ENCODE measurements at places on chromosomes 4 and X.

DNA sequence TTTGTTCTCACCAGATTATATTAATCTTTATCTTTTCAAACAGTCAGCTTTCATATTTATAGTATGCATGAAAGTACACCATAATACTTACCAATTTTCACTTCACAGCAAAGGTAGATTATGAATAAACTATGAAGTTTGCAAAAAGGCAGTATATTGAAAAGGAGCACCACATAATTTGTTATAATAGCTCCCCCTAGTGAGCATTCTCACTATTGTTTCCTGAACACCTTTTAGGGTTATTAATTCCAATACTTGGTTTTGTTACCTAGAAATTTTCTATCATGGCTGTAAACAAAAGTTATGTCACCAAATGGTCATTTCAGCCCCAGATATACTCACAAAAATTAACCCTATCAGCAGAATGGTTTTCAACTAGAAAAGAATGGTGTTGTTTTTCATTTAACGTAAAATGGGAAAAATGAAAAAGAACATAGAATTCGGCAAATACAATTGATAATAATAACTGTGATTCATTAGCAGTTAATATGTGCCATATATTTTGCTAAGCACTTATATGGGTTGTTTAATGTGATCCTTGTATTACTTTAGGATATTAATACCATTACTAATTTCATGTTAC lies 30.2 kb upstream of the NKX6-1 start:
- DNase-seq: no peak

- no peak for DNase-seq
Measured at GRCh38 chr4:156497486-156497885, 474.1 kb downstream of the PDGFC start.

- no peak for DNase-seq
Measured at GRCh38 chr4:186725469-186726425, 2.1 kb upstream of the FAT1 start.

DNA sequence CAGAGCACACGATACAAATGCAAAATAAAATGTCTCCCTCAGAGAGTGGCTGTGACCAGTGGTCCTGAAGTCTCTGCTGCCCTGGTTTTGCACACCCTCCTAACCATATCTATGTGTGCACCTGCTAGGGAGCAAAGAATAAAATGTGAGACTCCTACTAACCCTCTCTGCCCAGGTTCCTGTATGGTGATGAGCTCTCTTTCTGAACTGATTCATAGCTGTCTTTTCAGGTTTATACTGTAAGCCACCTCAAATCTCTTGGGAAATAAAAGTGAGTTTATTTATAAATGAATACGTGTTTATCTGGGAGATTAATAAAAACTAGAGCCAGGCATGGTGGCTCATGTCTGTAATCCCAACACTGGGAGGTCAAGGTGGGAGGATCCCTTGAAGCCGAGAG lies 126.0 kb upstream of the RBPJ start:
- no peak for DNase-seq

GRCh38 chr4:82599336-82599735 lies 37.5 kb upstream of the TMEM150C start:
- DNase-seq: no peak

DNA sequence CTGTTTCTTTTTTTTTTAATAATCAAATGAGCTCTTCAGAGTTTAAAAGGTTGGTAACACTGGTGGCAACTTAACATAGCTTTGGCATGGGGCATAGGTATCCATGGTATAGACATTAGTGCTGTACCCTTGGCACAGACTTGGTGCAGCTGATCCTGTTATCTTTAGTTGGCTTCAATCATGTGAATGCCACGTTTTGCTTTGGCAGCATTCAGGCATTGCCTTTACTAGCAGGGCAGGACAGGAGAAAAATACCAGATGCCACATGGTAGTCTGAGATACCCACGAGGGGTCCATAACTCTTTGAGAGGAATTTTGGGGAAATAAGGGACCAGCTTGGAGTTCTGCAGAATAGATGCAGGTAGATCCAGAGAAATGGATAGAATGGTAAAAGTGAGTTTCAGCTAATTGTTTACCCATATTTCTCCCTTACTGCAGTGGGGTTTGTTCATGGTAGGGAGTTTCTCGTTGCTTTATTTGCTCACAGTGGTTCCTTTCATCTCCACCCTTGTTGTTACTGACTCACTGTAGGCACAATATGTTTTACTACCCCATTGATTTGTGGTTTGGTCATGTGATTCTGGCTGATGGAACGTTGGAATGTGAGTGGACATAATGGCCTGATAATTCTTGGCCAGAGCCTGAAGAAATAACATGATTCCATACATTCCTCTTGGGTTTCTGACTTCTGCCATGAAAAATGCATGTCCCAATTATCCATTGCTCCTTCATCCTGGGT lies 342.7 kb downstream of the GLUD2 start:
- DNase-seq: no peak

GRCh38 chr4:2472187-2472586 lies 3.3 kb downstream of the RNF4 start:
- no peak for DNase-seq

DNA sequence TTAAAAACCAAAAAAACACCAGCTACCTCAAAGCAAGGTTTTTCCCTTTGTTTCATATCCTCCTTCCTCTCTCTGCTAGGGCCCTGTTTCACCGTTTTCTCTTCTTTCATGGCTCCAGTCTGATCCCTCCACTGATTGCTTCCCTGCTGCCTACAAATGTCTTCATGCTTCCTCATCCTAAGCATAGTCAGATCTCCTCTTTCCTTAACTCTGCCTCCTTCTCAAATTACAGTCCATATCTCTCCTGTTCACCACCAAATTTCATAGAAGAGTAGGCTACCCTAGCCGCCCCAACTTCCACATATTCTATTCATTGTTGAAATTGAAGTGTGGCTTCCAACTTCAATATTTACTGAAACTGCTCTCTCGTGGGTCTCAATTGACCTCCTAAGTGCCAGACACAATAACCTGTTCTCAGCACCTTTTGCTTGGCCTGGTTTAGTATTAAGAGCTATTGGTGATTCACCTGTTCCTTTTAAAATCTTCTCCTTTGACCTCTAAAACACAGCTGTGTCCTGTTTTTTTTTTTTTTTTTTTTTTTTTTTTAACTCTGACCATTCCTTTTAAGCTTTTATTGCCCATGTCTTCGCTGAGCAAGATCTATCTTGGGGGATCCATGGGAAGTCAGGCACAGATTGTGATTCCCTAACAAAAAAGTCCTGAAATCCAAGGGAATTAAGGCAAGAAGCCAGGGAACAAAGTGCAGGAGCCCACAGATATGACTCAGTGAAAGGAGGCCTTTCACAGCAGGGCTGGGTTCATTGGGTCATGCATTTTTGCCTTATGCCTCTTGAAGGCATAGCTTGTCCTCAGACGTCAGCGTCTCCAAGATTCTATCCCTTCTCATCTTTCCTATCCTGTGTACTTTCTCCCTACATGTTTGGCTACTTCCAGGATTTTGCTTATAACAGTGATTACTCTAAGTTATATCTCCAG lies 85.4 kb downstream of the RPS3A start:
- no peak for DNase-seq

- DNase-seq: no peak
Measured at GRCh38 chr4:185190306-185190856, 13.4 kb downstream of the CFAP97 start.

DNA sequence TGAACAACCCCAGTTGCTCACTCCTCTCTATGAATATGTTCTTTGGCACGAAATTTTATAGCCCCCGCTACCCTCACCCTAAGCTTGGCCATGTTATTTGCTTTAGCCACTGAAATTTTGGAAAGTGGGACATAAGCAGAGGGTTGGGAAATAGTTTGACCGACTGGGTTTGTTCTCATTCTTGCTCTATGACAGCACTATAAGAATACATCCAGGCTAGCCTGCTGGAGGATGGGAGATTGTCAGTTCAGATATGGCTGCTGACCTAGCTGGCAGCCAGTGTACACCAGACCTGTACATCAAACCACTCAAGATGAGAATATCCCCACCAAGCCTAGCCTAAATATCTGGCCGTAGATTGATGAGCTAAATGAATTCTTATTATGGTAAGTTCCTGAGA lies 298.1 kb downstream of the PDGFC start:
- no peak for DNase-seq

DNA sequence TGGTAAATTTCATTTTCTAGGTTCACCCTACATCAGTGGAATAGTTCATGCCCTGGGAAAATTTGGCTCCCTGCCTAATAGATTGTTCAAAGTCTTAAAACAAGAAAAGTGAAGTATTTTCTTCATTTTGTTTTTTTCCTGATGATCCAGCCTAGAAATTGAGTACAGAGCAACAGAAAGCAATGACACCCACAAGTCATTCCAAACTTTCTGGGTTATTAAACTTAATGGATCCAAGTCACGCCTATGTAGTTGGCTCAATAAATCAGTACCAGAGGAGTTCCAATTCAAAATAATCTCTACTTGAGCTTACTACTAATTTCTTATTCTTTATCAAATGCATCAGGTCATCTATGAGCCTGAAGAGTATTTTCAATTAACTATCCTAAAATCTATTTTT lies 937.6 kb upstream of the SLIT2 start:
- no peak for DNase-seq

- DNase-seq: no peak
Measured at GRCh38 chr4:165663411-165663810, 209.6 kb upstream of the TLL1 start.

- no peak for DNase-seq
Measured at GRCh38 chr4:107804956-107805355, 19.8 kb upstream of the SGMS2 start.

DNA sequence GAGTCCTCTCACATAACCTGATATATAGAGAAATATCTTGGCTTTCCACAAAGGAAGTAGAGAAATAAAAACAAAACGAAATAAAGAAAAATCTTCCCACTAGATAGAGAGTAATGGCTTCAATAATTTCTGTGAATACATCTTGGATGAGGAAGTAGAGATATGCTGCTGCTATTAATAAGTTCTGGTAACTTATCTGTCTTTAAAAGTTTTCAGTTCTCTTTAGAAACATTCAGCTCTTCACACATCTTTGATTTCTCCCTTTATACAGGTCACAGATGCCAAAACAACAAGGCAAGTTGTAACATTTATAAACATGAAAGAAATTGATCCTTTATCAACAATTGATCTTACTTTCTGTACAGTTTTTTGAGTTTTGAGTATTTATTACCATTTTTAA lies 615.8 kb downstream of the TRAM1L1 start:
- no peak for DNase-seq

GRCh38 chr4:108399610-108400265 lies 220.6 kb upstream of the RPL34 start:
- no peak for DNase-seq

GRCh38 chrX:142686653-142687283 lies 339.0 kb upstream of the SPANXN4 start:
- DNase-seq: no peak

GRCh38 chr4:153616006-153616555 lies 68.0 kb upstream of the TLR2 start:
- no peak for DNase-seq

GRCh38 chr4:152029631-152030030 lies 268.8 kb upstream of the GATB start:
- DNase-seq: no peak

DNA sequence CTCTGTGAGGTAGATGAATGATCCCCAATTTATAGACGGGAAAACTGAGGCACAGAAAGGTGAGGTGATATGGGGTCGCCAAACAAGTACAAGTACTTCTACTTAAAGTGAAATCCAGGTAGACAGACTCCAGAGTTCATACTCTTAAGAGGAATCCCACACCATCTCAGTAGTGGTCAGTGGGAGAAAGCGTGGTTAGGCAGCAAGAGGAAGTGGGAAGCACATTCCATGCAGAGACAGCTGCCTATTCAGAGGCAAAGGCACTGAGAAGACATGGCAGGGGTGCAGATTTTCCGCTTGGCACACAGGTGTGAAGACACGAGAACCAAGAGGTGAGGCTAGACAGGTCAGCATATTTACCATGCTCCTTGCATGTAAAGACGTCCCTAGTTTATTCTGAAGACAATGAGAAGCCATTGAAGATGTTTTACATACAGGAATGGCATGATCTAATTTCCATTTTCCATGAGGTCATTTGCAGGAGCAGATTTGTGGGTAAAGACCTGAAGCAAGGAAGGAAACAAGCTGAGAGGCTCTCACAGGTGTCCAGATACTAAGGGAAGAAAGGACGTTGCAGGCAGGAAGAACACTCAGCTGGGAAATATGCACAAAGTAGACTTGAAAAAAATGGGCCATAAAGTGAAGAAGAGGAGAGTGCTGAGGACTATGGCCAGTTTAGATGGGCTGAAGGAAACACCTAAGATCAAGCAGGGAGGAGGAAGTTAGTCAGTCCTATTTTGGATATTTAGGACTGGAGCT lies 17.3 kb upstream of the CLNK start:
- DNase-seq: no peak

DNA sequence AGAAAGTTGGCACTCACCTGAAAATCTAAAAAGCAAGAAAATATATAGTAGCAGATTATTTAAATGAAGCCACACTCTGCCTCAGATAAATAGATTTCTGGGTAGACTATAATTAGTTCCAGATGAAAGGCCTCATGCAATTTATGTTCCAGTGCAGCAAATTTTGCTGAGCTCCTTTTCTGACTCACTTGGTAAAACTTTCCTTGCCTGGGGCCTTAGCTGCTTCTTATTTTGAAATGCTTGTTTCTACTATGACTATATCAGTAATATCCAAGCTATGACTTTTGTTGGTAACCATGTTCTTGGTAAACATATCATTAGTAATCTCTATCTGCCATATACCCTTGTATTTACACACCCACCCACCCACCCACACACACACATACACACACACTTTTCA lies 961.8 kb downstream of the SH3BGRL start:
- DNase-seq: no peak

- no peak for DNase-seq
Measured at GRCh38 chrX:104282166-104282725, 27.5 kb upstream of the ESX1 start.

DNA sequence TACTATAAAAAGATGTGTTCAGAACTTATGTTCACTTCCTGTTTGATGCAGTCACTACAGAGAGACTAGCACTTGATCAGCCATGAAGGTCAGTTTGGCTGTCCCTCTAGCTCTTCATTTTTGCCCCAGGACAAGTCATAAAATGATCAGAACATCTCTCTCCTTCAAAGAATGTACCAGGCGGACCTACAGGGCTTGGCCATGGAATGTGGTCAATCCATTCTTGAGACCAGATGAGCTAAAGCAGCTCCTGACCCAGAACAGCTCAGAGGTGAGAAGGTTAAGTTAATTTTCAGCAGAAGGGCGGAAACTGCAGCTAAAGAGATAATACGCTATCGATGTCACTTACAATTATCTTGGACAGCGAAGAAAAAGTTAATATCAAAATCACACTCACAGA lies 49.2 kb upstream of the TAB3 start:
- DNase-seq: no peak

GRCh38 chr4:97868097-97868496 lies 275.2 kb downstream of the STPG2 start:
- no peak for DNase-seq

GRCh38 chrX:13346646-13347045 lies 26.8 kb upstream of the ATXN3L start:
- DNase-seq: no peak

DNA sequence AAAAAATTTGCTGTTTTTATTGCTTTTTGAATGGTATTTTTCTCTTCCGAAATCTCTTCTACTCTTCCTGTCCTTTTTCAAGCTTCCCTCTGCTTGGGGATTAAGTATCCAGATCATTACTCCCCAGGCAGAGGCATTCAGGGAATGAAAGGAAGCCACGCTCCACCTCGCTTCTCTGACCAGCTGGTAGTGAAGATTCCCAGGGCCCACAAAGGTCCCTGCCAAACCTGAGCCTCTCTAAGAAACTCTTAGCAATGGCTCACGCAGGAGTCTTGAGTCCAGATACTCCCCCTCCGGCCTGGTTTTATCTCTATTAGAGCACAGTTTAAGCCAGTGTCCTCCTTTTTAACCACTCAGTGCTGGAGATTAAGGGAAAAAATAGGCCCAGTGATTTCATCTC lies 51.4 kb upstream of the SOD3 start:
- no peak for DNase-seq

Data from activated CD8-positive, alpha-beta memory T cell treated with anti-CD3 and anti-CD28 coated beads for 4 hours (primary cell).